ENCODE measurements at places on chromosomes 11 and 22.

- DNase-seq: no peak
These were observed 120.6 kb downstream of the PDE3B start for GRCh38 chr11:14764179-14764578.

DNA sequence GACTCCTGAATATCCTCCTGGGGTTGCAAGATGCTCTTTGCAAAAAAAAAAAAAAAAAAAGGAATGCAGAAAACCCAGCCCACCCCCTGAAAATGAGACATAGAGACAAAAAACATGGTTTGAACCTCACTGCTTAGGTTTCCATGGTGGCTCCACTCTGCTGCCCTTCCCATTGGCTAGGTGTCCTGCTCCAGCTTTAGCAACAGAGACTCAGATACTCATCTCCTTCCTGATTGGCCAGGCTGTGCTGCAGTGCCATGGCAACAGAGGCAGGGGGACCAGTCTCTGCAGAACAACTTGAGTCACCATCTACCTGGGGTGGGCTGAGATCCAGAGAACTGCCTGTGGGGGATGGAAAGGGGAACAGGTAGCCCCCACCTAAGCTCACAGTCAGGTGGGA lies 17.4 kb upstream of the YWHAH start:
- DNase-seq: no peak

DNA sequence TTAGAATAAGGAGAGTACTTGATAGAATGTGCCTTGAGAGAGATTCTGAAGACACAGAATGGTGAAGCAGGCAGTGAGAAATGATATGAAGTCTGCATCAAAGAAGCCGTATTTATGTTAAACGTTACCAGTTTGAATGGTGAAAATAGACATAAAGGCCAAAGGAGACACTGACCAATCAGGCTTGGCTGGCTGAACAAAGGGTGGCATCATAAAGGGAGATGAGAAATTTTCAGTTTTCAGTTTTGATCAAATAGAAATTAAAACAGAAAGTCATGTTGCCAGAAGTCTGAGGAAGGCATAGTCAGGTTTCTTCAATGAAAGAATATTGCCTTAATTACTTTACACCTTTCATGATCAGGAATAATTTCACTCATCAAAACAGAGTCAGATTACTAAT lies 6.6 kb downstream of the OR51F1 start:
- no peak for DNase-seq

DNA sequence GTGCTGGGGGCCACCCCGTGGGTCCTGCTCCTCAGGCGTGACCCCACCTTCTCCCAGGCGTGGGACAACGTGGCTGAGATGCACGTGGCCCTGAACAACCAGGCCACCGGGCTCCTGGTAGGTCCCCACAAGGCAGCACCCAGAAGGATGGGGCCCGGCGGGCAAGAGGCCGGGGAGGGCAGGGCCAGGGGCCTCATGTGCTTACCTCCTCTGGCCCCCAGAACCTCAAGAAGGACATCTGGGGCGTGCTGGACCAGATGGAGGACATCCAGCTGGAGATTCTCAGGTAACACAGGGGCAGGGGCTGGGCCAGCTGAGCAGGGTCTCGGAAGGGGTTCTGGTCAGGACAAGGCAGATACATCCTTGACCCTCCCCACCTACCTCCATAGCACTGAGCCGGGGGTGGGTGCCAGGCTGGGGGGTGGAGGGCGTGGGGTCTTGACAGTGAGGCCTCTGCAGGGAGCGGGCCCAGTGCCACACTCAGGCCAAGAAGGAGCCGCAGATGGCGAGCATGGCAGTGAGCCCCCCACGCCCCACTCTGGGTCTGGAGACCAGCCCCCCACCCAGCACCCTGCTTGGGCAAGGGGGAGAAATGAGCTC lies 186.3 kb downstream of the IGLL1 start:
- DNase-seq: no peak

- DNase-seq: no peak
These were observed 11.6 kb upstream of the CADM1 start for GRCh38 chr11:115515647-115516395.

DNA sequence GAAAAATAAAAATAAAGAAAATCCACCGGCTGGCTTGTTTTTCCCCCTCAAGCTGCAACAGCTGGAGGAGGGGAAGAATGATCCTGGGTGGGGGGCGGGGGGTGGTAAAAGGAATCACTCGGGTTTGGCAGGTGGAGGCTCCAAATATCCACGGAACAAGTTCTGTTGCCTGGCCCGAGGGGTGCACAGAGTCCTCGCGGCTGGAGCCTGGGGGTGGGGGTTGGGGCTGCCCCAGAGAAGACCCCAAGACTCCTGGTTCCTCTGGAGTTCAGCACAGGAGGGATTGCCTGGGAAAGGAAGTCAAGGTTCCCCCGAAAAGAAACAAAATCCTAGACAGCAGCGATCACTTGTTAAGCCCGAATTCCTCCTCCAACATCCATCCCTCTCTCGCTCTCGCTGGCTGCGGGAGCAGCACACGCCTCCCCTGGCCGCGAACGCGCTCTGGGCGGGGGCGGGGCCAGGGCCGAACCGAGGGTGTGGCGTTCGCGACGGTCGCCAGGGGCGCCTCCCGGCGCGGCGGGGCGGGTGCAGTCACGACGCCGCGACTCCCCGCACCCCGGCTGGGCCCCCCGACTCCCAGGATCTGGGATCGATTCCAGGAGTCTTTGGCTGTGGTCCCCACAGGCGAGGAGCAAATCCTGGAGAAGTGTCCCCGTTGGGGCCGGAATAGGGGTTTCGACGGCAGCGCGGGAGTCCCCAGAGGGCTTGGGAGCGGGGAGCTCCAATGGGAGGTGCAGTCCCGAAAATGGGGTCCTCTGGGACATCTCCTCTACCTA lies at the start of gene KCNA4:
TSS of gene KCNA4 (minus strand) at position 443 of the 776 bp plus-strand sequence. CDS start 4,352 bp downstream, outside the sequence.
- no peak for DNase-seq

- no peak for DNase-seq
These were observed 9.5 kb downstream of the MYH9 start for GRCh38 chr22:36378080-36378868.

DNA sequence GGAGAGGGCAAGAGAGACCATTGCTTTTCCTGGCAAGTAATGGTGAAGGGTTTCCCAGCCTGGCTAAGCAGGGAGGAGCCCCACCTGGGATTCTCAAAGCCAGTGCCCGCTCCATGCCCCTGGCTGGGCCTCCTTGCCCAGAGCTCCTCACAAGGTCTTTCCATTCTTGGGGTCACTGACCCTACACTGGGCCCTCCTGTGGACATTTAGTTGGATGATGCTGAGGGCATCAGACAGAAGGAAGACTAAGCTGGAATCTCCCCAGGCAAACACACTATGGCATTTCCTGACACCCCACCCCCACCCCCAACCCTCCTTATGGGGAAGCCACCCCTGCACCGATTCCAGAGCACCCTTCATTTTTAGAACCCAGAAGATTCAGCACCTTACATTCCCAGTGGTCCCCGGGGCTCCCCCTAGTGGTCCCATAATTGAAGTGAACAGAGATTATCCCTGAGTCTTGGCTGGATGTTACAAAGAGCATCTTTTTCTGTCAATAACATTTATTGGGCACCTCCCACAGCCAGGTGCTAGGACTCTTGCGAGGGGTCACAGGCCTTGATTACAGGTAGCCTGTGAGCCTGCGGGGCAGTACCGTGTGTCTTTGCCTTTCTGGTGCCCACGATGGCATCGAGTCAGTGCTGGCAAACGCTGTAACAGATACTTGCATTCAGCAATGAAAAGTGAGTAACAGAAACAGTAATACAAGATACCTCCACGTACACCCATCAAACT lies 548.5 kb downstream of the BUD13 start:
- DNase-seq: no peak

- DNase-seq: no peak
These were observed 3.0 kb downstream of the GAS2L1 start for GRCh38 chr22:29309332-29310064.

DNA sequence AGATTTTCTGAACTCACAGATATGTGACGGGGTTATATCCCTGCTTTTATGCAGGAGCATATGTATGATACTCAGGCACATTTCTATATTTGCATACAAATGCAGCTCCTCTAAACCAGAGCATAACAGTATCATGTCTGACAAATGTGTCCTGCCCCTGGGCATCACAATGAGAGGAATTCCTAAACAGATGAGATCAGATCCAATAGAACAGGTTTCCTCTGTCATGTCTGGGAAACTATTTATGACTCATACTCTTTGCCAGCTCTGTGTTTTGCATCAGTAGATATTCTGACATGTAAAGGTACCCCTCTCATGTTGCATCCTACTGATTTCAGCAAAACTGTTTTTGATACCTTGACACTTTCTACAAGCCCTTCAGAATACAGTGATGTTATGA lies 29.4 kb downstream of the SYT9 start:
- DNase-seq: no peak

DNA sequence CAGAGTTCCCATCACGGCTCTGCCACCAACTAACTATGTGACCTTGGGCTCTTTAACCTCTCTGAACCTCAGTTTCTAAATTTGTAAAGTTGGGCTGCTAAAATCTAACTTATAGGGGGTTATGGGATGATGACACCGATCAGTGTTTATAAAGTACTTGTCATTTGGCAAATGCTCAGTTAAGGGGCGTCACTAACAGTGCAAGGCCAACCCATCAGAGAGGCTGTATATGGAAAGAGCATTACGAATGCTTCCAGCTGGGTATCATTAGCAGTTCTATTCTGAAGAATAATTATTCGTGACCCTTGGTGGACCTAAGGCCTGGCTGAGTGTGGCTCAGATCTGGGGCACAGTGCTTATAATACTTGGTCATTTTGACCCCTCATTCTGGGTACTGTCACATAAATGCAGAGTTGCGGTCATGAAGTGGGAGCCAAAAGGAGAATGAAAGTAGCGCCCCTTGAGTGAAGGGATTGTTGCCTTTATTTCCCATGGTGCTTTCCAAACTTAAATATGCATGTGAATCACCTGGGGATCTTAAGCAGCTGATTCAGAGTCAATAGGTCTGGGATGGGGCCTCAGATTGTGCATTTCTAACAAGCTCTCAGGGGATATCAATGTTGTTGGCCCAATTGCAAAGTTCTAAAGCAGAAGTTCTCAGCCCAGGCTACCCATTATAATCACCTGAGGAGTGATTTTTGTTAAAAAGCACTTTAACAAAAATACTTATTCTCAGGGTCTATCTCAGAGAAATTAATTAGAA lies 115.8 kb downstream of the CSNK2A3 start:
- no peak for DNase-seq

DNA sequence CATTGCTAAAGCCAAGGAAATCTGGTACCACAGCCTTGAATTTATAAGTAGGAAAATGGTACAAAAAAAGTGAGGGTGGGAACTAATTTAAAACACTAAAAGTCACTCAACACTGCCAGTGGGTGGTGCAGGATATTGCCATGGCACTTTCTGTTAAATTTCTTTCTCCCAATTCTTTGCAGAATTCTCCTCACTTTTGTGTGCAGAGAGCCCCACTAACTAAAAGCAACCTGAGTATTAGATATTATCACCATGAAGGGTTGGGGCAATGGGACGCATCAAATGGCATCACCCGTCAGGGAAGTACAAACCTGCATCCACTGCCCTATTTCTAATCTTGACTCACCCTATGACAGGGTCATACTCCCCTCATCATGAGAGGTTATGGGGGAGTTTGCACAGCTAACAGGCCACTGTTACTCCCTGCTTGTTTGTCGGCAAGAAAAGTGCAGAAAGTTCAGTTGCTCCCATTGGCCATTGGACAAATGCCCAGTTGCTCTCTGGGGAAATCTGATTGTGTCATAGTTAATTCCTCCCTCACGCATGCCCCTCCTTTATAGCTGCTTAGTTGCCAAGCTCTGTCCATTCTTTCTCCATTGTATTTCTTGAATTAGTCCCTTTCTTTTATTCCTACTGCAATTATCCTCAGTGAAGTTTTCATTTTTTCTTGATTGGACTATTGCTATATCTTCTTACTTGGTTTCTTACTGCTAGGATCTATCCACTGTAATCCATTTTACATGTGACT lies 93.8 kb upstream of the BLID start:
- no peak for DNase-seq

DNA sequence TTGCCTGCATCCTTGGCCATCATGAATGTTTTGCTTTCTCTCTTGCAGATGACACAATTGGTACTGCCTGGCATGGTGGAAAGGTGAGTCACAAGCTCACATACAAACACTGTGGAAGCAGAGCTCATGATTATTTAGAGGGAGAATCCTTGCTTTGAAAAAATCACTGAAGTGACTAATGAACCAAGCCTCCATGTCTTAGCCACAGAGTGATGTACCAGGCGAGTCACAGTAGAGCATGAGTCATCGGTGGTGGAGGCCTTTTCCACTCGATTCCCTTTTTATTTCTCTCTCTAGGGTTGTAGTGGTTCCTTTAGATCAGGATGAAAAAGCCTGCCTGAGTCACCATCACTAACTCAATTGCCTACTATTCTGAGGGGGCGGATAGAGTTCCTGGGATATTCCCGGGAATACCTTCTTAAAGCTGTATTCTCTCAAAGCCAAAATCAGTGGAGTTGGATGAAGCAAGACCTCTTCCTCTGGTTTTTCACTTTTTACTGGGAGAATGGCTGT lies 49.6 kb upstream of the ALKBH3 start:
- DNase-seq: no peak

- DNase-seq: no peak
These were observed 3.1 kb downstream of the RELT start for GRCh38 chr11:73379189-73379880.

GRCh38 chr22:30439836-30440235 lies 14.3 kb downstream of the MTFP1 start:
- DNase-seq: no peak

DNA sequence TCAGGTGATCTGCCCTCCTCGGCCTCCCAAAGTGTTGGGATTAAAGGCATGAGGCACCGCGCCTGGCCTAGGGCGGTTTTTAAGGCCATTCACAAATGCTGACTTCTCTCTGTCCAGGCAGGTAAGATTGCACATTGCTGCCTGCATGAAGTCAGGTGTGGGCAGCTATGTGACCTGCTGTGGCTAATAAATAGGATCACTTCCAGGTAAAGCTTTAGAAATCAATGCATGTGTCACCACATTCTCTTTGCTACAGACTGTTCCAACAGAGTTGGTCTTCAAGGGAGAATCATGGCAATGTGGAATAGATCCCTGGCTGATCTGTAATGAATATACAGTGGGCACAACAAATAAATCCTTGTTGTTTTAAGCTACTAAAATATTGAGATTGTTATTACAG lies 260.3 kb upstream of the PITPNB start:
- DNase-seq: no peak

GRCh38 chr22:19629331-19629719 lies 85.0 kb upstream of the SEPTIN5 start:
- DNase-seq: no peak
